ENCODE measurements at places on chromosomes 1 and 21.

DNA sequence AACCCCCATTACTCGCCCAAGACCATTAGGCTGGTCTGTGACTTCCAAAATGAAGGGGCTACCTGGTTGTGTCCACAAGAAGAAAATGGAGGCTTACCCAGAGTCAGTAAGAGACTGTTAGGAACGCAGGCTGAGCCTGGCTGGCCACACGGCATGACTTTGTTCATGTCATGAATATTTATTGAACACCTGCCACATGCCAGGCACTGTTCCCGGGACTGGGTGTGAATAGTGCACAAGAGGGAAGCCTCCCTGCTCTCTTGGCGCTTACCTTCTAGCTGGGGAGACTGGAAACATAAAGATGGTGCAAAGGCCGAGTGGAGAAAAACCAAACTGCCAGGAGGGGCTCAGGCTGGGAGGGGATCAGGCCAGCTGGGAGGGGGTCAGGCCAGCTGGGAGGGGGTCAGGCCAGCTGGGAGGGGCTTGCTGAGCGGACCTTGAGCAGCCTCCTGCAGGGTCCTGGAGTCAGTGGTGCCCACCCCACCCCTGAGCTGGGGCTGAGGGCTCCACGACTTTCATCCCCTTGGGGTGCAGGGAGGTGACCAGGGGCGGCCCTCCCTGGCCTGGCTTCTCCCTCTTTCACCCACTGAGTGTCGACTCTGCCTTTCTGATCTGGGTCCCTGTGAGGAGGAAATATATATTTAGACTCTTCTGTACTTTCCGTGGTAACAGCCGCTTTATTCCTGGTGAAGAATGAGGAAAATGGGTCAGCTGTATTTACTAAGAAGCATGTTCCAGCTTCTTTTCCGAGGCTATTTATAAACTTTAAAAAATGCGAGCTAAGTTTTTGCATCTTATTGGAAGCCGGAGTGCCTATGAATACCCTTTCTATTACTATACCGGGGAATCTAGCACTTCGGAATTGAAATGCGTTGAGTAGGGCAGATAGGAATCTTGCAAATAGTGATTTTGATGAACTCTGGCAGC lies 139.0 kb downstream of the CAMTA1 start:
- DNase-seq = no peak

- DNase-seq = no peak
Observed at GRCh38 chr1:19435181-19435580, 50.2 kb downstream of the CAPZB start.

- no peak for DNase-seq
Observed at GRCh38 chr1:65964123-65964522, 171.4 kb downstream of the PDE4B start.

DNA sequence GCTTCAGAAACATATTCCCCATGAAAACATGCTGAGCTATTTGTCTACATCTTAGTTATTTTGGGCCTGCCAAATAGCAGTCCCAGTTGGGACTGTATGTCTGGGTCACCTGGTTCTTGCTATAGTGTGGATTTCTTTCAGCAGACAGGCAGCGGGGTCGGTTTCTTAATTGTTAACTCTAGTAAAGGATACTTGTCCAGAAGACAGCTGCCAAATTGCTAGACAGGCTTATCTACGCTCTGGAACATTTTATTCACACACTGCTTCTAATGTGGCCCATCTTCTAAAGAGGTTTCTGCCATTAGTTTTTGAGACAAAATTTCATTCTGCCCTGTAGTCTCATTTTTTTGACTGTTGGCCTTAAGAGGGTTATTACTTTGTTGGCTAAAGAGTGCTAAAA lies 217.9 kb downstream of the RWDD3 start:
- DNase-seq = no peak

- no peak for DNase-seq
Observed at GRCh38 chr1:206760590-206760989, 10.0 kb upstream of the IL19 start.

GRCh38 chr1:59788825-59789224 lies 25.9 kb upstream of the HOOK1 start:
- DNase-seq = no peak

DNA sequence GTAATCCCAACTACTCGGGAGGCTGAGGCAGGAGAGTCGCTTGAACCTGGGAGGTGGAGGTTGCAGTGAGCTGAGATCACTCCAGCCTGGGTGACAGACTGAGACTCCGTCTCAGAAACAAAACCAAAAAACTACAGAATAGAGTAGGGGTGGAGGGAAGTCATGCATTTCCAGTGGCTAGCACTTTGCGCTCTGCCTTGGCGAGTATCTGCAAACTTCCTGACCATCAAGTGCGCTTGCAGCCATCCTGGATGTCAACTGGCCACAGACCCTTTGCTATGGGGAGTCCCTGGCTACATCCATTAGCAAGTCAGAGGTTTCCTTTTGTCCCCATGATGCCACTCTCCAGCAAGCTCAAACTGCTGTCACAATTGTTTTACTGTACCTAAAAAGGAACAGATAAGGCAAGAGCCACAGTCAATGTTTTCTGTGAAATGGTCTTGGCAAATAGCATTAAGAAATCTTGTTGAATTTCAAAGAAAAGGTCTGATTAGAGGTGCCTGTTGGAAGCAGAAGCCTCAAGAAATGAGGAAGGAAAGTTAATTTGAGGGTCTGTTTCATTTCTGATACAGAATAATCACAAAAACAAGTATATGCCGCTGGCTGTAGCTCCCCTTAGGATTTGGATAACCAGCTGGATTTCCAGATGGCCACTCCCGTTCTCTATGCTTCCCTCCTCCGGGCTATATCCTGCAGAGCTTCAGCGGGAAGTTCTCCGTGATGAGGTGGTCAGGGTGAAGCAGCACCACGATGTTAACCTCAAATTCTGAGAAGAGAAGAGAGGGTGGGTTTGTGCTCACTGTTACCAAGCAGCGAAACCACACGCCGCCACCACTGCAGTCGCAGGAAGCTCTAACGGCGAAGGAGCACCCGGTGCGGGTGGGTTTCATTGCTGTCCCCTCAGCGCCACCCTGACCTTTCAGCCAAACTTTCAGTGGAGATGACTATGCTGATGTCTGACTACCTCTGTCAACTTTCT lies 42.0 kb downstream of the VPS26C start:
- no peak for DNase-seq

GRCh38 chr1:178071811-178072210 lies 22.1 kb upstream of the RASAL2 start:
- DNase-seq = no peak

DNA sequence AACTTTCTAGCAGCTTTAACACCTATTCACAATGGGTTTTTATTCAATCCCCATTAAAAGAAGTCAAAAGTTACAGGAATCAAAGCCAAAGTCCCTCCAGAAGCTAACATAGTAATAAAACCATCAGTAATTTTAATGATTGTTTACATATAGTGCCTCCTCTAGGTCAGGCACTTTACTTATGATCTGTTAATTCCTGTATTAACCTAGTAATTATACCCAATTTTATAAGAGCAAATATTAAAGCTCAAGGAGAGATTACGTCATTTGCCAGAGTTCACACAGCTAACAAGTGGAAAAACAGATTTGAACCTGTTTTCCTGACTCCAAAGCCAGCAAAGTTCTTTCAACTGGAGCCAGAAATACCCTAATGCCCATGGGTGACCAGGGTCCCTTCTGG lies 112.9 kb upstream of the F3 start:
- no peak for DNase-seq

- no peak for DNase-seq
Observed at GRCh38 chr1:175376194-175376593, 183.6 kb upstream of the KIAA0040 start.

GRCh38 chr21:35648512-35648911 lies 411.8 kb downstream of the SETD4 start:
- DNase-seq = no peak

Measured in stimulated activated CD4-positive, alpha-beta T cell treated with anti-CD3 and anti-CD28 coated beads, Interleukin-1b, Interleukin-23, amount 100 ng/mL, for 1 hour (primary cell).